Melanocyte of skin (primary cell): ENCODE measurements at places on chromosomes 12 and 14. TPM values are rescaled to one million over a fixed set of nuclear protein-coding genes. Genes with fewer than 3 reads are reported as not detected.

CELA1 gene
- total RNA-seq: not detected in 2 replicates

LIN7A gene
- under 0.01 TPM in 1 of 2 replicates, not detected in the other for total RNA-seq

C14orf119 gene
- 39.6 and 50.5 TPM in 2 replicates for total RNA-seq

ADAMTS20 gene
- total RNA-seq: not detected in 2 replicates

SLC10A1 gene
- not detected in 2 replicates for total RNA-seq

PPFIBP1 gene
- total RNA-seq: 64.3 and 105 TPM in 2 replicates

TMX1 gene
- total RNA-seq: 52.0 and 65.1 TPM in 2 replicates

ATP2B1 gene
- 20.6 and 30.1 TPM in 2 replicates for total RNA-seq

SERPINA12 gene
- not detected in 2 replicates for total RNA-seq

SSPN gene
- total RNA-seq: 3.1 and 9.1 TPM in 2 replicates

ZFYVE1 gene
- total RNA-seq: 19.6 and 28.8 TPM in 2 replicates

KCNH3 gene
- total RNA-seq: 0.93 TPM in 1 of 2 replicates, not detected in the other

NRL gene
- total RNA-seq: 0.93 and 2.0 TPM in 2 replicates

TAMALIN gene
- 28.0 and 52.0 TPM in 2 replicates for total RNA-seq

MGP gene
- not detected in 2 replicates for total RNA-seq

SERPINA10 gene
- total RNA-seq: not detected in 2 replicates

PLA2G1B gene
- total RNA-seq: not detected in 2 replicates

HSPB8 gene
- 7.0 and 8.6 TPM in 2 replicates for total RNA-seq

KLRF1 gene
- 0.36 and 0.69 TPM in 2 replicates for total RNA-seq

MIPOL1 gene
- 9.6 and 20.7 TPM in 2 replicates for total RNA-seq

PPP1R1A gene
- 0.31 TPM in 1 of 2 replicates, not detected in the other for total RNA-seq

BCL2L14 gene
- not detected in 2 replicates for total RNA-seq

EML1 gene
- total RNA-seq: 9.1 and 14.1 TPM in 2 replicates

CDK2 gene
- total RNA-seq: 367 and 775 TPM in 2 replicates

CCDC196 gene
- total RNA-seq: not detected in 2 replicates

KRT78 gene
- not detected in 2 replicates for total RNA-seq

ATF7IP gene
- 33.4 and 65.1 TPM in 2 replicates for total RNA-seq

HPD gene
- not detected in 2 replicates for total RNA-seq

KIF26A gene
- total RNA-seq: under 0.01 and 0.36 TPM in 2 replicates

LRRIQ1 gene
- 0.62 and 0.67 TPM in 2 replicates for total RNA-seq

CPNE6 gene
- total RNA-seq: not detected in 2 replicates

PTPN6 gene
- total RNA-seq: not detected in 2 replicates

RERG gene
- total RNA-seq: 0.36 TPM in 1 of 2 replicates, not detected in the other
